ENCODE measurements at places on chromosomes 7 and 10. TPM values are rescaled to one million over a fixed set of nuclear protein-coding genes. Genes with fewer than 3 reads are reported as not detected.

Gene TDRD1
- total RNA-seq, result not detected

Gene SPDYE18
- 0.50 TPM for total RNA-seq

DNA sequence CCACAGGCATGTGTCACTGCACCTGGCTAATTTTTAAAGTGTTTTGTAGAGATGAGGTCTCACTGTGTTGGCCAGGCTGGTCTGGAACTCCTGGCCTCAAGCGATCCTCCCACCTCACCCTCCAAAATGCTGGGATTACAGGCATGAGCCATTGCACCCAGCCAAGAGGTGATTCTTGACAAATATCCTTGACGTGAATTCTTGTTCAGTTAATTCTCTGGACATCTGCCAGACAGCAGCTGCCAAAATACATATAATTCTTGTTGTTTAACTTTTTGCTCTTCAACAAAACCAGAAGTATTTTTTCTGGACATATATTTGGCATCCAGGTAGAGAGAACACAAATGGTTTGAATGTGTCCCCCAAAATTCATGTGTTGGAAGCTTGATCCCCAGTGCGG, 3.2 kb downstream of the ACADSB start:
- no peak overlapping the region for H3K4me3 ChIP-seq
- peaks cover 4% of the 10 kb centered on the region for H3K4me1 ChIP-seq
- DNase-seq, result no peak
- no peak overlapping the region for H3K27ac ChIP-seq
- H3K27me3 ChIP-seq, result no peaks in the 10 kb centered on the region

Gene NPFFR1
- not detected for total RNA-seq

Gene CALD1
- 343 TPM for total RNA-seq

Data from fibroblast of lung (primary cell).